ENCODE measurements at places on chromosomes 6 and 20.

DNA sequence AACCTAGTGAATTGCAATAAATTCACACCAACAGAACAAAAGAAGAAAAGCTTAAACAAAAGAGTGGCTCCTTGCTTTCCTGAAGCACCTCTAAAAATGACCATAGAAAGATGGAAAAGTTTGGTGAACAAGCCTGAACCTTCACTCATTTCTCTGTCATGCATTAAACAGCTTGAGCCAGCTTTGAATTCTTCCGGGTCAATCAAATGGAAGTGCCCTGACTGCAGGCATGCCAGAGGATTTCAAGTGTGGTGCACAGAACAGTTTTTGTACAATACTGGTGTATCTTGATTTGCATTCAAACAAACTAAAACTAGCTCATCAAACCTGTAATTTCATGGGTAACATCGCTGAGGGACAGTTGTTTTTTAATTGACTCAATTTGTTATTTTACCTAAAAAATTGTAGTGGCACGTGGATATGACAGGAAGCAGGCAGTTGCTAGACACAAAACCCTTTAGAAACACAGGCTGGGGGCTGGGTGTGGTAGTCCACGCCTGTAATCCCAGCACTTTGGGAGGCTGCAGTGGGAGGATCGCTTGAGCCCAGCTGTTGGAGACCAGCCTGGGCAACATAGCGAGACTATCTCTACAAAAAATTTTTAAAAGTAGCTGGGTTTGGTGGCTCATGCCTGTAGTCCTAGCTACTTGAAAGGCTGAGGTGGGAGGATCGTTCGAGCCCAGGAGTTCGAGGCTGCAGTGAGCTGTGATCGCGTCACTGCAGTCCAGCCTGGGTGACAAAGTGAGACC is 9.1 kb downstream of the CASS4 start:
- no peak for DNase-seq

GRCh38 chr6:157106487-157106886 is 216.8 kb downstream of the TMEM242 start:
- no peak for DNase-seq

- no peak for DNase-seq
These were observed 19.3 kb downstream of the RIN2 start for GRCh38 chr20:19777315-19777714.

DNA sequence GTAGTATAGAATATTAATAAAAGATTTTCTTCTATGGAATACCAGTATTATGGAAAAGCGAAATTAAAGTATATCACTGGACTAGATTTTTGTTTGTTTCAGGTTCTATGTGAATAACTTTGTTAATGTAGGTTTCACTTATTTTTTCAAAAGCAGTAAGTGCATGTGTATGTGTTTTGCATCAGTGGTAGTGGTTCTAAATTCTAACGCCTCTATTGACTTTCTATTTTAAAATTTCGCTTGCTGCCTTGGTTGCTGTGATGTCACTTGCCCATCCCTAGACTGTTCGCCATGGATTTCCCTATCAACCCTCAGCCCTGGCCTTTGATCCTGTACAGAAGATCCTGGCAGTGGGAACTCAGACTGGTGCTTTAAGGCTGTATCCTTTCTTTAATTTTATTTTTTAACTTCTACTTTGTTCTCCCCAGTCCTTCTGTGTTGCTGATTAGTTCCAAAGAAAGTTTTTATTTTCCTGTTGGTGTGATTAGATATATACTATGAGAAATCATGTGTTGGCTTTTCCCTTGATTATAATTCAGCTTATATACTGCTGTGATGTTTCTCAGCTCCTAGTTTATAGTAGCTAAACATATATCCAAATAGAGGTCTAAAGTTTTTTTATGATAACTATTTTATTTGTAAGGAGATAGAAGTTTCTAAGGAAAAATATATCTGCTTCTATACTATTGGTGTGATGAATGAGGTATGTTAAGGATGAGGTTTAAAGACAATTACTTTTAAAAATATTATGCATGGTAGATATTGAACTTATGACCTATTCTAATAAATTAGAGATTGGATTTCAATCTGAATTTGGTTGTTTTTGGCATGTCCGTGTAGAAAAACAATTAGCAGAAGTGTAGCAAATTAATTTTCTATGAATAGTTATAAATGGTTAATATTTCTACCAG is 1.7 kb downstream of the STXBP5 start:
- no peak for DNase-seq

GRCh38 chr6:71056656-71057055 is 99.8 kb upstream of the B3GAT2 start:
- no peak for DNase-seq

DNA sequence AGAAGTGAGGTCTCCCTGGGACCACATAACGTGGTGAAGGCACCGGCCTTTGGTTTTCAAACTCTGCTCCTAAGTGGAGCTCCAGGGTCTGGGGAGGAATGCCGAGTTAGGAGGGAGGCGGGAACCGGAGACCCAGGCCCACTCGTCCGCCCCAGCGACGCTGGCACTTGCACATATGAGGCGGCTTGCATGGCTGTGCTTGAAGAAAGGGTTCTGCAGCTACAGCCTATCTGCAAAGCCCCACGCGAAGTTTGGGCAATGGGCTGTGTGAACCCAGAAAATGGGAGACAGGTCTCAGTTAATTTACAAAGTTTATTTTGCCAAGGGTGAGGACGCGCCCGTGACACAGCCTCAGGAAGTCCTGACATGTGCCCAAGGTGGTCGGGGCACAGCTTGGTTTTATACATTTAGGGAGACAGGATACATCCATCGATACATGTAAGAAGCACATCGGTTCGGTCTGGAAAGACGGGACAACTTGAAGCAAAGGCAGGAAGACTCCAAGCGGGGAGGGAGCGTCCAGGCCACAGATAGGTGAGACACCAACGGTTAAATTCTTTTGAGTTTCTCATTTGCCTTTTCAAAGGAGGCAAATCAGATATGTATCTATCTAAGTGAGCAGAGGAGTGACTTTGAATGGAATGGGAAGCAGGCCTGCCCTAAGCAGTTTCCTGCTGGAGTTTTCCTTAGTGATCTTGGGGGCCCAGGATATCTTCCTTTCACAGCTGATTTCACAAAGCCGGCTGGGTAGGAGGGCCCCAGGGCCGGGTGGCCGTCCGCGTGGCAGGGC is 782 bp upstream of the PCMTD2 start:
- peak; percentile 20 for DNase-seq
